ENCODE measurements at places on chromosomes 12 and 14.

- no peak for DNase-seq
These were observed 72.1 kb downstream of the AVPR1A start for GRCh38 chr12:63078906-63079305.

DNA sequence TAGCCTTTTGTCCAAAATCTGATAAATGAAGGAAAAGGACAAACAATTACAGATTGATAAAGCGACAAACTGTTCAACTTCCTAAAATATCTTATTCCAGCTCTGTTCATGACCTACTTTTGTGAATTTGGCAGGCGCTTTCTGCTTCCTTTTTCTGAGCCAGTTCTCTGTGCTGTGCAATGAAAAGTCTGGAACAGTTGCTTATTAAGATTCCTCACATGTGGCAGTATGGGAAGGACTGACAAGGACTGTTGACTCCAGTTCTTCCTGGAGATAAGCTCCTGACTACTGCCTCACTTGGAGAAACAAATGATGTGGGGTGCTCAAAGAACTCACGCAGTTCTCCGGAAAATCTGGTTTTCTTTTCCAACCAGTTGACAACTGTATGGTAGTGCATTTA, 58.3 kb upstream of the ANP32D start:
- DNase-seq, result no peak

DNA sequence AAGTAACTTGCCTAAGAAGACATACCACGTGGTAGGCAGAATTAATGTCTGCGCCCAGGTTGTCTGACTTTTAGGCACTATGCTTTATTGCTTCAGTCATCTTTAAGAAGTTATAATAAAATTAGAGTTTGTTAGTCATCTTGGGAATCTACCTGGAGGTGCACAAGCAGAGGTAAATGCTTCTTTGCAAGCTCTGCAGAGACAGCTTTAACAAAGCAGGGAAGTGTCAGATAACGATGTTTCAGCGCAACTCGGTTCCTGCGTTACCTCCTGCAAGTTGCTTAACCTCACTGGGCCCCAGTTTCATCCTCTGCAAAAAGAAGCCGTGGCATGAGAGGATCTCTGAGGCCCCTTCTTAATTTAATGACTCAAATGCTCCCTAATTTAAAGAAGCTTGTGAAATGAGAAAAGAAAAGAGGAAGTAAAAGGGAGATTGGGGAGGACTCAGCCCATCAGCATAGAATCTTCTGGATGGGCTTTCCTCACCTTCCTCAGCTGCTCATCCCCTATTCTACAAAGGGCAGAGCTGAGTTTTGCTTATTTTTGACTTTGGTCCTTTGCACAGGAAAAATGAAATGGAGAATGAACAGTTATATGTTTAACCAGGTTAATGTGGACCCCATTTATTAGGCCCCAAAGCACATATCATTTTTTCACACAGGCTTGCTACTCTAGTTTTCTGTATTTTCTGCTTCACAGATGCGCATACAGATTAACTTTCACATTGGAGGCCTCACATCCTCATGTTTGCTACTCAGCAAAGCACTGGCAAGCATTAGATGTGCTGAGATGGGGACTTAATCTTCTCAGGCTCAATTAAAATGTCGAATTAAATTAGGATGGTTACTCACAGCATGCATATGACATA, 5.1 kb downstream of the ARHGDIB start:
- DNase-seq, result no peak

GRCh38 chr14:53872681-53873089, 83.9 kb downstream of the BMP4 start:
- no peak for DNase-seq

GRCh38 chr12:44847403-44847802, 28.7 kb downstream of the NELL2 start:
- no peak for DNase-seq

DNA sequence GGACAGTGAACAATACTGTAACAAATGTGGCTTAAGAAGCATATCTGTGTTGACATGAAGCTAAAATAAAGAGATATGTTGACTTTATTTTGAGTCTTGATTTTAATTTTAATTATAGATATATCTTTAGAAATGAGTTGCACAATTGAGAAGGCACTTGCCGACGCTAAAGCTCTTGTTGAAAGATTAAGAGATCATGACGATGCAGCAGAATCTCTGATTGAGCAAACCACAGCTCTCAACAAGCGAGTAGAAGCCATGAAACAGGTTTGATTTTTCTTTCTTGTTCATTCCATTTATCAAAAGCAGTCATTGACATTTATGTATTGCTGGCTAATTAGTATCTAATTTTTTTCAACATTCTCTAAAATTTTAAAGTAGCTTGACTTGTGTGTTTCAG, 15.8 kb downstream of the FGFR1OP2 start:
- DNase-seq, result no peak

GRCh38 chr12:31021809-31022494, 51.7 kb upstream of the DDX11 start:
- DNase-seq, result no peak

GRCh38 chr14:30243805-30244204, 315.2 kb upstream of the G2E3 start:
- peak; percentile 44 for DNase-seq

- DNase-seq, result no peak
These were observed 1.1 kb downstream of the TOGARAM1 start for GRCh38 chr14:44963044-44963528.

All from non-pigmented ciliary epithelial cell (primary cell).